ENCODE measurements at places on chromosomes 12 and 14.

DNA sequence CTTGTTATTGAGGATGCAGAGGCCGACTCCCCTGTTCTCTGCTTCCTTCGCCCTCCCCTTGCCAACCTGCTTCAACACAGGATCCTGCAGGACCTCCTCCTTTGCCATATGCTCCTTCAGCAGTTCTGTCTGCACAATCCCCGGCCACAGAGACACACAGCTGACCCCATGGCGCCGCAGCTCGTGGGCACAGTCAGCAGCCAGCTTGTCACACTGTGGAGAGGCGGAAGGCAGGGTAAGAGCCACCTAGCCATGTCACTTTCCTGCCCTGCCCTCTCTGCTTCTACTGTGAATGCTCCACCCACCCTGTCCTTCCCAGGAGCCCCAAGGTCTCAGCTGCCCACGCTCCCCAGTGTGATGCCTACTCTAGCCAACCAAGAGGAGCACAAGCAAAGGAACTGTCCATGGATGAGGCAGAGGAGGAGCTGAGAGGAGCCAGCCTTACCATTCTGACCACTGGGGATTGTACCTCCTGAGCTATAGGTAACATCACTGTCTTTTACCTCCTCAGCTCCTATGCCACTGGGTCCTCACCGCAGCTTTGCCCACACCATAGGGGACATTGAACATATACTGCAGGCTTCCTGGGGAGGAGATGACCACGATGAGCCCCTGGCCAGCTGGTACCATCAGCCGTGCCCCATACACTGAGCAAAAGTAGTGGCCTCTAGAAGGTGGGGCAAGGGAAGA, 7.3 kb downstream of the DHRS1 start:
- no peak for DNase-seq

GRCh38 chr12:62862259-62862881, 72.6 kb downstream of the PPM1H start:
- no peak for DNase-seq

DNA sequence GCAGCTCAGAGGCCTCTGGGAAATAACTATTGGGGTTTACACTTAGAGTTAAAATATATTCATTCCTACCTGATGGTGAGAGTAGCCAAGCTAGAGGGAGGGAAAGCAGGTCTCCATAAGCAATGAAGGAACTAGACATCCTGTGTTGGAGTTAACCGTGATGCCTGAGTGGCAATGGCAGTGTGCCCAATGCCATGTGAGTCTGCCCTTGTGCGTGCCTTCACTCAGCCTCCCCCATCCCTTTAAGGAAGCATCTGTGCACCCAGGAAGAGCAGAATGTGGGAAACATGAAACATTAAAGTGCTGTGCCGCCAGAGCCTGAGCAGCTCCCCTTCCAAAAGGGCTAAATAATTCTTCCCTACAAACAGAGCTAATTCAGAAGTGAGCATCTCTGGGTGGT, 76.3 kb downstream of the COX16 start:
- no peak for DNase-seq

GRCh38 chr12:3492793-3493042, 1.7 kb downstream of the PRMT8 start:
- DNase-seq: no peak
